ENCODE measurements at places on chromosomes 1 and 21. TPM values are rescaled to one million over a fixed set of nuclear protein-coding genes. Genes with fewer than 3 reads are reported as not detected.

GRCh38 chr1:11761988-11762406, at the start of gene C1orf167:
Gene C1orf167 (plus strand): TSS chr1:11762193. CDS start chr1:11764401, 2,208 bp downstream.
- H3K27me3 ChIP-seq = no peaks in the 10 kb centered on the region
- H3K4me1 ChIP-seq = no peaks in the 10 kb centered on the region
- H3K4me3 ChIP-seq = no peak within 1 kb of the TSS
- DNase-seq = no peak
- no peak within 1 kb of the TSS for H3K27ac ChIP-seq

- peaks cover 56% of the 10 kb centered on the region for H3K4me1 ChIP-seq
- no peaks in the 10 kb centered on the region for H3K27me3 ChIP-seq
- H3K27ac ChIP-seq = peak overlapping the region; percentile 95
- peak; percentile 68 for DNase-seq
- H3K4me3 ChIP-seq = peak overlapping the region; percentile 24
These were observed 5.1 kb upstream of the ARHGEF2 start for GRCh38 chr1:155983191-155984024.

RHEX gene
- total RNA-seq = 1.2 TPM

CFAP107 gene
- total RNA-seq = not detected

HSD3B1 gene
- not detected for total RNA-seq
